Bronchial epithelial cell (primary cell): ENCODE measurements at places on chromosomes 16 and 17.
A peak's percentile ranks its signal among the peaks of the same experiment; 100 is the strongest.

GRCh38 chr16:46862555-46863447 lies 21.4 kb upstream of the GPT2 start:
- peak; percentile 66 for DNase-seq

DNA sequence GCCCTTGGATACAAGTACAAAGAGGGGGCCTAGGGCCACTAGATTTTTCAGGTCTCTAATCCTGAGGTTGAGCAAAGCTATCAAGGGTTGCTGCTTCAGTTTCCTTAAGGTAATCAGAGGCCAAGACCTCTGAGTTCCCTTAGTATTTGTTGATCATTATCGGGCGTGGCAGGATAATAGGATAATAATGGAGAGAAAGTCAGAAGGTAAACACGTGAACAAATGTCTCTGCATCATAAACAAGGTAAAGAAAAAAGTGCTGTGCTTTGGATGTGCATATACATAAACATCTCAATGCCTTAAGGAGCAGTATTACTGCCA lies 41.5 kb upstream of the YPEL2 start:
- no peak for DNase-seq

- no peak for DNase-seq
Measured at GRCh38 chr16:29650771-29651170, 12.3 kb upstream of the SPN start.

DNA sequence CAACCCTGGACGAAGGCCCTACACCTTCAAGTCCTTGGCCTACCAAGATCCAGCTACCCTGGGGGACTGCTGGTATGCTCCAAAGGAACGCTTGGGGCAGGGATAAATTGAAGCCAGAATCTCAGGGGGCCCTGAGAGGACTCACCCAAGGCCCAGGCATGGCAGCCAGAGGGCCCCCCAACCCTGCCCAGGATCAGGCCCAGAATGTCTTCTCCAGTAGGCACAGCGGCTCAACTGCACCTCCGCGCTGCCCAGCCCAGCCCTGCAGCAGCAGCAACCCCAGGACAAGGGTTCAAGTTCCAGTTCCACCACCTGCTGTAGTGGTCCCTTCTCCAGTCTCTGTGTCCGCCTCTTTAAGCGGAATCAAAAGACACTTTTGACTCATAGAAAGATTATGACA lies 2.2 kb downstream of the TFAP4 start:
- no peak for DNase-seq

DNA sequence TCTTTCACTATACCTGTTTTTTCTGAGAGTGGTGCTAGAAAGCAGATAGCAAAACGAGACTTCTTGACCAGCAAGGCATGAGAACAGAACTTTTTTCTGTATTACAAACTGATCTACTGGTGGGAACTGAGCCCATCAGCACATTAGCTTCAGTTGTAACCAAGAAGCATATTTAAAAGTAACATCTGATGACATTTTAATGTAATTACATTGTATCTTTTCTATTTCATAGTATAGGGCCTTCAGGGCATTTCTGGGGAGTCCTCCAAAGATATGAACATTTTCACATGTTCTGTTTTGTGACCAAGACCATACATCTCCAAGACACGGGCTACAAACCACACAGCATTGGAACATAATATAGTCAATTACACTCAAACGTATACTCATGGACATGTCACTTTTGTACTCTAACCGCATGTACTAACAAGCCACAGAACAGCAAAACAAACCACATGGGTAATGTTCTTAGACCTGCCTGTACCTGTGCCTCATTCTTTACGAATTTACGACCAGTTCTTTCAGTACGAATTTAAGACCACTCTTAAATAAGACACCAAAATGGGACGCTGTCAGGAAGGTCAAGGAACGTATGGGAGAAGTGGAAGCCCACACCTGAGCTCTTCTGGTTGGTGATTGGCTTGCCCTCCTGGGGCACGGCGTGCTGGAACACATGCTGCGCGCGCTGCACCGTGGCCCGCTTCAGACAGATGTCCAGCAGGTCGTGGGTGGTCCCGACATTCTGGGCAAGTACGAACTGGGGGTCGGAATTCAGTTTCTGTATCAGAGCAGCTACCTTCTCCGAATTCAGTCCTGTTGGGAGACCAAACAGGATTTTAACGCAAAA lies 825 bp downstream of the BLMH start:
- peak; percentile 86 for DNase-seq

GRCh38 chr17:8991514-8992285 lies 26.2 kb upstream of the PIK3R5 start:
- DNase-seq, result peak; percentile 47

DNA sequence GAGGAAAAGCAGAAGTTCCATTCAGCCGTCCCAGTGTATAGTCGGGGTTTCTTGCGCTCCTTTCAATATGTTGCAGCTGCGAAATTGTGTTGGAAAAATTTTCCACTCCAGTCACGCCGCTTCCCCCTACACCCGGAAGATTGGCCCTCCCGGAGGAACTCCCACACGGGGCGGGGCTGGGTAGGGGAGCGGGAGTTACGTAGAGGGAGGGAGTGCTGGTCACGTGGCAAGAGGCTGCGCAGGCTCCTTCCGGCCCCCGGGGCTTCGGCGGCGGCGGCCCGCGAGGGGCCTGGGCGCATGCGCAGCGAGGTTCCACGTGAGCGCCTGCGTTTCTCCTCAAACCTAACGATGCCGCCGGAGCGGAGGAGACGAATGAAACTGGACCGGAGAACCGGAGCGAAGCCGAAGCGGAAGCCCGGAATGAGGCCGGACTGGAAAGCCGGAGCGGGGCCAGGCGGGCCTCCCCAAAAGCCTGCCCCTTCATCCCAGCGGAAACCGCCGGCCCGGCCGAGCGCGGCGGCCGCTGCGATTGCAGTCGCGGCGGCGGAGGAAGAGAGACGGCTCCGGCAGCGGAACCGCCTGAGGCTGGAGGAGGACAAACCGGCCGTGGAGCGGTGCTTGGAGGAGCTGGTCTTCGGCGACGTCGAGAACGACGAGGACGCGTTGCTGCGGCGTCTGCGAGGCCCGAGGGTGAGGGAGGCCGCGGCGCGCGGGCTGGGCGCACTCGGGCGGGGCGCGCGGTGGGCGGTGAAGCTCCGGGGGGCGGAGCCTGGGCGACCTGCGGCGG lies at the start of gene UTP18:
UTP18 (plus strand) TSS at position 310 of the 787 bp plus-strand sequence; CDS start at position 349, 39 bp downstream.
- DNase-seq, result peak; percentile 87

- DNase-seq, result peak; percentile 86
Measured at GRCh38 chr16:82093666-82094300, 58.7 kb downstream of the HSD17B2 start.

DNA sequence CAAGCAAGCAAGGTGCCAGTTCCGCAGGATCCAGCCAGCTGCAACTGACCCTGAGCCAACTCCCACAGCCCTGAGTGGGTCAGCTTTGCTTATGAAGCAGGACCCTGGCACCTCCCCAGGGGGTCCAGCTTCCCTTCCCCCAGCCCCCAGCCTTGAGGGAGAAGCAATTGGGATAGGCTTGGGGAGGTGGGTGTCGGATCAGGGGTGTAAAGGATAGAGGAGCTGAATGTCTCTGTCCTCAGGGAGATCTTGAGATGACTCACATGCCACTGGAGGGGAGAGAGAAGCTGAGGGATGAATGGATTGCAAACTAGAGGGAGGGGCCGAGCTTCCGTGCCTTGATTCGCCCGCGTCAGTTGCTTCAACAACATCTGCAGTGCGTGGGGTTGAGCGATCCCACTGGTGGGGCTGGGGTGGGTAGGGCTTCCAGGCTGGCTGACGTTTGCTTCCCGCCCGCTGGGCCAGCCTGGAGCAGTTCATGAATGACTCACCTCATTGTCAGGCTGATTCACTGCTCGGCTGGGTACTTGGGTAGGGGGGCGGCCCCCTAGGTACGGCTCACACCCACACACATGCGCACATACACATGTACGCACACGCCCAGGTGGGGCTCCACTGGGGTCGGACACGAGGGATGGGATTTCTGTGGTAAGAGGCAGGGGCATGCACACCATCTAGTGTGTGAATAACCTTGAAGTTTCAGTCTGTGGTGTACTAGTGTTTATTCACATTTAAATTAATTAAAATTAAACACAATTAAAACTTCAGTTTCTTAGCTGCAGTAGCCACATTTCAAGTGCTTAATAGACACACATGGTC lies 3.6 kb upstream of the HROB start:
- DNase-seq, result peak; percentile 98

DNA sequence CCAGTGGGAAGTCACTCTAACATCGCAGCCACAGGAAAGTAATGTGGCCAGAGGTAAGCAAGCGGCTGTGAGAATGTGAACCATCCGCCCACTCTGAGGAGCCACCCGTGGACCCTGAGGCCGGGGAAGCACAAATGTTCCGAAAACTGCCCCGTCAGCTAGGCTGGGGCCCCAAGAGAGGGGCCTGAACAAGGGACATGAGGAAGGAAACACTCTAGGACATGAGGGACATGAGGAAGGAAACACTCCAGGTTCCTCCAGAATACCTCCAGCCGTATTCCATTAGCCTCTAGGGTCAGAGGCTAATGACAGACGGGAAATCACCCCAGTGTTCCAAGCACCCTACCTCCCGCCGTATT lies 317 bp downstream of the TEFM start:
- DNase-seq, result peak; percentile 6

DNA sequence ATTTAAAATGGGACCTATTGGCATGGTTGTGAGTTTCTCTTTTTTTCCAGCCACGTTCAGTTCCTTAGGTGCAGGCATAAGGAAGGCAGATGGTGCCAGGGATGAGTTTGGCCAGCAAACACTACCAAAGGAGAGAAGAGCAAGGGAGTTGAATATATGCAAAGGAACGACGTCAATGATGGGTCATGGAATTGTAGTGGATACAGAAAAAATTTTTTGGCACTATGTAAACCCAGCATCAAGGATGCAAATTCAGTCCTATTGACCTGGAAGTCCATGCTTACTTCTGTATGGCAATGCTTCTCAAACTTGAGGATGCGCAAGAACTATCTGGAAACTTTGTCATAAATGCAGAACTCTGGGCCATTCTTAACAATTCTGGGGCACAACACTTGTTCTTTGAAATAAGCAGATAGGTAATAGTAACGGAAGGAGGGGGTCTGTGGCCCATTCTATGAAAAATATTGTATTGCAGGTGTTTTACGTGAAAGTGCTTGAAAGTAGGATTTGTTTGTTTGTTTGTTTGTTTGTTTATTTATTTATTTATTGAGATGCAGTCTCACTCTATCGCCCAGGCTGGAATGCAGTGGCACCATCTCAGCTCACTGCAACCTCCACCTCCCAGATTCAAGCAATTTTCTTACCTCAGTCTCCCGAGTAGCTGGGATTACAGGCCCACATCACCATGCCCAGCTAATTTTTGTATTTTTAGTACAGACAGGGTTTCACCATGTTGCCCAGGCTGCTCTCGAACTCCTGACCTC lies 18.0 kb downstream of the APOH start:
- DNase-seq, result no peak

GRCh38 chr16:14302399-14303181 lies 231.5 kb downstream of the MRTFB start:
- no peak for DNase-seq

DNA sequence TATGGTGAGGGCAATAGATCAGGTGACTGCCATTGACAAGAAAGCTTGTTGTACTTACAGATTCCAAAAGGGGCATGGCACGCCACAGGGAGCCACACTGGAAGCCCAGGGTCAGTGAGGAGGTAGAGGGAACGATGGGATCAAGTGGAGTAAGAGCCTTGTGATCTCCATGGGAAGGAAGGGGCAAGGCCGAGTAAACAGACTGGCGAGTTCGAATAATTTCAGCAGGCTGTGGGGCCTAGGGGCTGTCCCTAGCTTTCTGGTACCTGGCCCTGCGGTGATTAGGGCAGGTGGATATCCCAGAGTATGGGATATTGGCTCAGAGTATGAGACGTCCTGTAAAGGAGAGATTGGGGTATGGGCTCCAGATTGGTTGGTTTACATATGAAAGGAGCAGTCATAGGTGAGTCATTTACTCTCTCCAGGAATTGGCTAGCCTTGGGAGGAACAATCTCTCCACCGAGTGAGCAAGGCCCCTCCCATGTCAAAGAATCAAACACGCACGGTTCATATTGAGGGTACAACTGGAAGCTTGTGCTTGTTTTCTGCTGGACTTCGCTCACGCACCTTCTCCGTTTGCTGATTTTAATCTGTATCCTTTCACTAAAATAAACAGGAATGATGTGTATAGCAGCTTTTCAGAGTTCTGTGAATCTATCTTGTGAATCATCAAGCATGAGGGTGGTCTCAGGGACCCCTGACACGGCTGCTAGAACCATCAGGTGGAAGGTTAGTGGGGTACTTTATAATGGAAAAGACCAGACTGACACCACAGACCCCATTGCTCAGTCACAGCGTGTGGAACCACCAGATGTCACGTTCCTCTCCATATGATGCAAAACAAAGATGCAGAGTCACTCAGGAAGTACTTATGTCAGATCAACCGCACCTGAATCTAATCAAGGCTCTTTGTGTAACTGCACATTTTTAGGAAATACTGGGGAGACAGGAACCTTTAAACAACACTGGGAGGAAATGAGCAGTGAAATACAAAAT lies 27.9 kb downstream of the GABARAPL2 start:
- DNase-seq, result peak; percentile 89

GRCh38 chr16:55489119-55489955 lies 10.3 kb downstream of the MMP2 start:
- no peak for DNase-seq

GRCh38 chr16:259814-260253 lies 15.9 kb downstream of the RGS11 start:
- no peak for DNase-seq

DNA sequence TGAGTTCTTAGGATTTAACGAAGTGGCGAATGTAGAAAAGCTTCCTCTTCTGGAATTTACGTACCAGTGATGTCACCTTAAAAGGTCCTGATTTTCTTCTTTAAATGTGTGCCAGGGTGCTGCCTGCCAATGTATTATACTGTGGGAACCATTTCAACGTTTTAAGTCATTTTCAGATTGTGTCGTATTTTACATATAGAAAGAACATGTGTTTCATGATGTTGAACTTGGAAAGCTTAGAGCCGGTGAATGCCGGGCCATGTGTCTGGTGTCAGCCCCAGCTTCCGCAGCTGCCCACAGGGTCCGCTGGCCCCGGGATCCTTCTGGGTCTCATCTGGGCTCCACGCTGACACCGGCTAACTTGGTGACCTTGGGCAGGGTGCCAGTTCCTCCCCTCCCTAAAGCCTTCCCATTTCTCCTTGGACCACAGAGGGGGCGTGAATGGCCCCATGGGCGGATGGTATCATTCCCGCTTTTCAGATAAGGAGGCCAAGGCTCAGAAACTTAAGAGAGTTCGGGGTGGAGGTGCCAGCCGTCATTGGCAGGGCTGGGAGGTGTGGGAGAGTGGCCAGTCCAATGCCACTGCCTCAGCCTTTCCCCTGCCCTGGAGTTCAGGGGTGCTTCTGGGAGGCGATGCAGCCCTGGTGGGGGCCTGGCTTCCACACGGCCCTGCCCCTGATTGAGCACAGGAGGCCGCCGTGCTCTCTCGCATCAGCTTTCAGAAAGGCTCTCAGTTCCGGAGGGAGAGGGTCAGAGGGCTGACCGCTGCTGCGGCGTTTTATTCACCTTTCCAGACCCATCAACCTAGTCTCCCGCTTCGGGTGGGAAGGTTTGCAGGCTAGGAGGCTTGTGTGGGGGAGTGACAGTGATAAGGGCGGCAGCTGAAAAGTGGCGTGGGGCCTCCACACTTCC lies 68.8 kb upstream of the CIBAR2 start:
- no peak for DNase-seq

- DNase-seq, result no peak
Measured at GRCh38 chr17:49402706-49403105, 12.0 kb downstream of the PHB1 start.

GRCh38 chr16:31200821-31201568 lies 1.6 kb downstream of the PYCARD start:
- DNase-seq, result no peak
